ENCODE measurements at places on chromosomes 4 and X.

DNA sequence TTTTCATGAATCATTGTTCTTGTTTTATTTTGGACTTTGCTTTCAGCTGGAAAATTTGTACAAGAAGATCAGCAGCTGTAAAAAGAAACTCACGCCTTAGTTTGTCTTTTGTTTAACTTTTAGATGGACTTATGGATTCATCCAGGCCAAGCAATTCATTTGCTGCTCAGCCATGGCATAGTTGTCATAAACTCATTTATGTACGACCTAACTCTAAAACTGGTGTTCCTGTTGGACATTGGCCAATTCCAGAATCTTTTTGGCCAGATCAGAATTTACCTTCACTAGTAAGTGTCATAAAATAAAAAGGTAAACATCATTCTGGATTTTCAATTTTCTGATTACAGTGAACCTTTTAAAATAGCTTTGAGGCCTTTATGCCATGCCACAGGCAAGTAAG lies 29.1 kb downstream of the INTS6L start:
- DNase-seq, result no peak

GRCh38 chr4:69707807-69708206 lies 52.6 kb downstream of the SULT1B1 start:
- DNase-seq, result no peak

DNA sequence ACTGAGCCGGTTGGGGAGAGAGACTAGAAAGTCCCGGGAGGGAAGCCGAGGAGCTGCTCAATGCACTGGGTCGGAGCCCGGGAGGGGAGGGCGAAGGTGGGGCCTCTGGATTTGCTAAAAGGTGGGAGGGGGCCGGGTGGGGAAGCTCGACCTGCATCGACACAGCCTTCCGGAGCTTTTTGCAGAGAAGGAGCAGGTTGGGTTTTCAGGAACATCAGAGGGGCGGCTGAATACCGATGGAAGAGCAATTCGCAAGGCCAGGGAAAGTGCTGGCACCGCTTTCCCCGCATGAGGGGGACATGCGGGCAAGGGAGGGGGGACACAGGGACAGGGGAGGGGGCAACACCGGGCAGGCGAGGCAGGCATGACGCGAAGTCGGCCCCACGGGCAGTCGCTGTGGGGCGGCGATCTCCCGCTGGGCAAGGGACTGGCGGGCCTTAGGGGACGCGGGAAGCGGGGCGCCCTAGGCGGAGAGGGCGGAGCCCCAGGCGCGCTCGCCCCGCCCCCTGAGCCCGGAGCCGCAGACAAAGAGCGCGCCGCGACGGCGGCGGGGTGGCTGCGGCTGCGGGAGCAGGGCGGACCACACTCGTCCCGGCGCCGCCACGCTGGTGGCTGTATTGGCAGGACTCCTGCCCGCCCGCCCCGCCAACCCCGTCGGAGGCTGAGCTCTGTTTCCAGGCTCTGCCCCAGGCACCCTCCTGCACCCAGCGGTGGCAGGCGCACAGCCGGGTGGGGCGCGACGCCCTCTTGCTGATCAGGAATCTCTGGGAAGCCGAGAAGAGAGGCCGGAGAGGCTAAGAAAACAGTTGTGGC lies 11.6 kb downstream of the PDZD4 start:
- DNase-seq, result peak; percentile 50

GRCh38 chr4:95363966-95364365 lies 184.8 kb downstream of the UNC5C start:
- DNase-seq, result no peak

DNA sequence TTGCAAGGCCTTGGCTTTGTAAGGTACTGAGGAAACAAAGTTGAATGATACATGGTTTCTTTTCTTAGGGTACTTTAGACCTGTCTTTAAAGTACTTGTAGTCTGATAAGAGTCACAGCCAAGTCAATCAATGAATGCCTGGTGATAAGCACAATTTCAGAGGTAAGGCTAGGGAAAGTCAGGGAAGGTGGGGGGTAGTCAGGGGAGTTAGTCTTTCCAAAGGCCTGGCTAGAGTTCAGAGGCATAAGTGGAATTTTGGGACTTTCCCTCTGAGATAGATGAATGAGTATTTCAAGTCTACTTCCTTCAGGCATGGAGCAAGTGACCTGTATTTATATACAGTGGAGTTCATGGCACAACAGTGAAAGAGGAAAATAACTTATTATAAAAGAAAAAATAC lies 78.3 kb downstream of the SLC4A4 start:
- DNase-seq, result no peak

- no peak for DNase-seq
These were observed 693 bp downstream of the ATP10D start for GRCh38 chr4:47485768-47486167.

GRCh38 chrX:10178866-10179463 lies 22.2 kb downstream of the CLCN4 start:
- no peak for DNase-seq

DNA sequence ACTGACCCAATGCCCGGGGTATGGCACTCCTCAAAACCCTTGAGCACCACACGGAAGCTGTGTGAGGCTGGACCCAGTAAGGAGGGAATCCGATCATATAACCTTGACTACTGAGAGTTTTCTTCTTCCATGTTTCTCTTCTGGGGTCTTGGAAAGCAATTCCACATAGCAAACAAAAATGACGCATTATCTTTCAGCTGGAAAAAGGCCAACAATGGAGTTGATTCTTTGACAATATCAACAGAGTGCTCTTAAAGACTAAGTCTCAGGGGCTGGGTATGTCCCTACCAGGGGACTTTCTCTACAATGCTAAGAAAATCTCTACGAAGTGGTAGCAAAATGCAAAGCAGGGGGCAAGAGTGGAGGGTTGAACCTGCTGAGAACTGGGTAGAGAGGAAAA lies 188.6 kb downstream of the NSUN7 start:
- no peak for DNase-seq

- no peak for DNase-seq
These were observed 170.6 kb upstream of the FAM9B start for GRCh38 chrX:9204560-9204959.

- DNase-seq, result no peak
These were observed 12.1 kb upstream of the ING2 start for GRCh38 chr4:183492791-183493222.

DNA sequence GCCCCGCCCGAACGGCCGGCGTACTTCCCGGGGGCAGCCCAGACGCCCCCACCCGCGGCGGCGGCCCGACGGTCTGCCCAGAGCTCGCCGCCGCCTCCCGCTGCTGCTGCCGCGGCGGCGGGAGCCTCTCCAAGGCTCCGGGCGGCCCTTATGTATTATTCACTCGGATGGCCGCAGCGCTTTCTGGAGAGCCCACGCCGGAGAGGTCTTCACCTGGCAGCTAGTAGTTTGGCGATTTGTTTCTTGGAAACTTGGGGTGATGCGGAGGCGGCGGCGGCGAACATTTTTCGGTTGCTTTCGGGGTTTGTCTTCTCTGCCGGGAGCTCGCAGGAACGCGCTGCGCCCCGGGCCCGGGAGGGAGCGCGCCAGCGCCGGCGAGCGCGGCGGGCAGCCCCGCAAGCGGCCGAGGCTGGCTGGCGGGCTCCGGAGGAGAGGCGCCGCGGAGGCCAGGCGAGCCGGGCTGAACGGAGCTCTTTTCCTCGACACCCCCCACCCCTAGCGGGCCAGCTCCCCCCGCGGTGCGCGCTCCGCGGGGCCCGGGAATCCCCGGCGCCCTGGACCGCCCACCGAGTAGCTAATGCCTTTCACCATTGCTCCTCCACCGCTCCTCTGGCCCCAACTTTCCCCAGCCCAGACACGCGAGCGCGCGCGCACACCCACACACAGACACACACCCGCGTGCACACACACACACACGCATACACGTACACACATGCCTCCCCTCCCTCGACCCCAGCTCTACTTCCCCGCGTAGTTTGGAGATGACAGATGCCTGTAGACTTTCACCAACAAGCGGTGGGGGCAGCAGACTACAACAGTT lies 113.5 kb downstream of the DHX15 start:
- no peak for DNase-seq

DNA sequence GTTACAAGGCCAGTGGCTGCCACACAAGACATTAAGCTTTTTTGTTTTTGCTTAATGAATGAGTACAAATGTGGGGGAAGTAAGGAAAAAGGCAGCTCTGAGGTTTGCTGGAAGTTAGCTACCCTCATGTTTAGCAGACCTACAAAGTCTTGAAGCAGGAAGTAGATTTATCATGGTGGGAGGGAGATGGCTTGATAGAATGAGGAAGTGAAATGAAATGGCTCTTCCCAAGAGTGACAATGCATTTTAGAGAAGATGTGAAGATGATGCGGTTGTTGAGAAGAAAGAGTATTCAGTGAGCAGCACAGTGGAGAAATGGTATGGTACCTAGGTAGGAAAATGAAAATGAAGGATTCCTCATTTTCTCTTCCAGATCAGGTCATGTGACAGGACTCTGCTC lies 108.0 kb downstream of the SLIT2 start:
- no peak for DNase-seq

- no peak for DNase-seq
These were observed 101.7 kb upstream of the SOD3 start for GRCh38 chr4:24693636-24694035.

GRCh38 chrX:49754233-49754857 lies 58.6 kb upstream of the PAGE1 start:
- DNase-seq, result no peak

GRCh38 chrX:23514082-23514481 lies 153.2 kb upstream of the PRDX4 start:
- no peak for DNase-seq

GRCh38 chrX:145825896-145826295 lies 8.3 kb downstream of the SLITRK2 start:
- no peak for DNase-seq

DNA sequence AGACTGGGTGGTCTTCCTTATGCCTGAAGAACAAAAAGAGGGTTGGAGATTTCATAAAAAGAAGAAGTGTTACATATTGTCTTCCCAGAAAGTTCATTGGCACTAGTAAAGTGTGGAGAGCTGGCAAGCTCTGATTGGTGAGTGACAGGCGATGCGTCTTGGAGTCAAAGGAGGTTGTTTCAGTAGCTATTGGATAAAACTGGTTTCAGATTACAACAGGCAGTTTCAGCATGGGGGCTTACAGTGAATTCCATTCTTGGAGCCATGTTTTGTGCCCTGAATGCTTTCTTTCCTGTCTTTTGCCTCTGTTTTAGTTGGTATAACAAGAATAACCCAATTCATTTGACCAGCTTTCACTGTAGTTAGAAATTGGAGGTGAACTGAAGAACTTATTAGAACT lies 750.5 kb downstream of the ADGRL3 start:
- DNase-seq, result no peak

- DNase-seq, result no peak
These were observed 139.3 kb downstream of the CPE start for GRCh38 chr4:165518024-165518616.

GRCh38 chrX:28552322-28552721 lies 34.9 kb upstream of the IL1RAPL1 start:
- DNase-seq, result no peak

DNA sequence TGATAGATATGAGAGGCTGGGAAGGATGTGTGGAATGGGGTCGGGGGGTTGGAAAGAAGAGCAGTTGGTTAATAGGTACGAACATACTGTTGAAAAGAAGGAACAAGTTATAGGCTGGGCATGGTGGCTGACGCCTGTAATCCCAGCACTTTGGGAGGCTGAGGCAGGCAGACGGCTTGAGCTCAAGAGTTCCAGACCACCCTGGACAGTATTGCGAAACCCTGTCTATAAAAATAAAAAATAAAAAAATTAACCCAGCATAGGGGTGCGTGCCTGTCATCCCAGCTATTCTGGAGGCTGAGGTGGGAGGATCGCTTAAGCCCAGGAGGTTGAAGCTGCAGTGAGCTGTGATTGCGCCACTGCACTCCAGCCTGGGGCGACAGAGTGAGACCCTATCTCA lies 58.5 kb upstream of the NHSL2 start:
- no peak for DNase-seq

DNA sequence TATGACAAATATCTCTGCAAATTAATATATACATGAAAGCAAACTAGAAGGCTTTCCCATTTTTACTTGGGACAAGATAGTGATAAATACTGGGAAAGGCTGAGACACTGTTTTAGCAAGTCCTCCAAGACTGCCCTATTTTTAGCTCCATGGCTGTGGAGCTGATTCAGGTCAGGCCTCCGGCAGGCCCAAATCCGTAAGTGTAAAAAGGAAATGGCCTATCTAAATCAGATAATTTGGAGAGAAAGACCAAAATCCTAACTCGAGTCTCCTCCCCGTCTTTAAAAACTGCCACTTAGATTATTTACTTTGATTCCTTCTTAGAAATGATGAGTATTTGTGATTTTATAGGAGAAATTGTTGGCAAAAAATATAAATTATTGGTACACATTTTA lies 2.9 kb downstream of the OTUD4 start:
- DNase-seq, result no peak

- DNase-seq, result no peak
These were observed 104.6 kb upstream of the IGFBP7 start for GRCh38 chr4:57214654-57215411.

DNA sequence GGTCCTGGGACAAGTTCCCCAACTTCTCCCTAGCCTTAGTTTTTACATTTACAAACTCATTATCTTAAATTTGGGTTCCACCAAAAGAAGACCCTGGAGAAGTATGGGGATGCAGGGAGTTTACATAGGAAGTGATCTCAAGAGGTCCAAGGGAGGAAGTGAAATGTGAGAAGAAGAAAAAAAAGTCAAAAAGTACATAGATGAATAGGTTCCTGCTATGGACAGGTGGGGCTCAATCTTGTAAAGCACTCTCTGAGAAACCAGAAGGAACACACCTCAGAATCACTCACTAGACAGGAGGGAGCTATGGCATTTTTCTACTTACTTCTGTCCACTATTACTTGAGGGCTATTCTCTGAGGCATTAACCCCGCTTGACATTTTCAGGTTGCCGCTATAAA lies 56.6 kb downstream of the ARHGAP6 start:
- no peak for DNase-seq

DNA sequence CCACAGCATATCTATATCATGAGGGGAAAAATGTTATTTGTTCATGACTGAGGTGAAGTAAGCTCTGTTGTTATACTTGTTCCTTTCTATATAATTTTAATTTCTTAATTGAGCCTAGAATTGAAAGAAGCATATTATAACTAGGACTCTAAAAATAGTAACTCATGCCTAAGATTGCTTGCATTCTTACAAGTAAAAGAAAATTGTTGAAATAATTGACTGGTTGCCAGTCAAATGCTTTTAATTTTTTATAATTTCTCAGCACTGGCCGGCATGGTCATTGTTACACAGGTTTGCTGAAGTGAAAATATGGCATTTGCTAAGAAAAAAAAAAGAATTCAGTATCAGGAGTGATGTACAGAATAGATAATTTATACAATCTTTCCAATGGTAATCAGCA lies 104.8 kb downstream of the GASK1B start:
- DNase-seq, result no peak

Data from GM19239 (cell line).